GM23248 (cell line): ENCODE measurements at places on chromosomes 7 and 10. TPM values are rescaled to one million over a fixed set of nuclear protein-coding genes. Genes with fewer than 3 reads are reported as not detected.

DNA sequence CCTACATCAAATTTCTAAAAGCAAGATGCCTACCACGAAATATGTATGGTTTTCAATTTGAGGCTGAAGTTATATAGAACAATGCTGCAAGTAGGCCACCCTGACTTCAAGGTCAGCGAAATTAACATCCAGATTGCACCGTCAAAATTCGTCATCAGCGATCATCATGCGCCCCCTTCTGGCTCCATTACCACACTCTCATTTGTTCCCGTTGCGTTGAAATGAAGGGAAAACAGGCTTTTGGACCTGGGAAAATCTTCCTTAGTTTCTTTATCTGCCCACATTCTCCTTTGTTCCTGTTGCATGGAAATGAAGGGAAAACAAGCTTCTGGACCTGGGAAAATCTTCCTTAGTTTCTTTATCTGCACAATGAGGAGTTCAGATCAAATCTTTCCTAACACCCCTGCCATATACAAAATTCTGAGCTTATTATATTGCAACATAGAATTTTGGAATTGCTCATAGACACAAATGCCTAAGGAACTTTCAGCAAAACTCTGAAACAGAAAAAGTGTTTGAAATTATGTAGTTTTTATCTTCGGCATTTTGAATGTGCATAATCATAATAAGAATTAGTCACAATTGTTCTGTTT, 98.2 kb upstream of the PRKCQ start:
- H3K4me3 ChIP-seq: no peak overlapping the region
- no peaks in the 10 kb centered on the region for H3K36me3 ChIP-seq
- no peak overlapping the region for H3K27ac ChIP-seq
- H3K27me3 ChIP-seq: peaks cover 24% of the 10 kb centered on the region; the same call in 1 of the 2 replicates
- no peaks in the 10 kb centered on the region for H3K4me1 ChIP-seq
- peak; percentile 59 for DNase-seq

The ANK3 gene
- 0.14 and 0.75 TPM in 2 replicates for polyA plus RNA-seq

DNA sequence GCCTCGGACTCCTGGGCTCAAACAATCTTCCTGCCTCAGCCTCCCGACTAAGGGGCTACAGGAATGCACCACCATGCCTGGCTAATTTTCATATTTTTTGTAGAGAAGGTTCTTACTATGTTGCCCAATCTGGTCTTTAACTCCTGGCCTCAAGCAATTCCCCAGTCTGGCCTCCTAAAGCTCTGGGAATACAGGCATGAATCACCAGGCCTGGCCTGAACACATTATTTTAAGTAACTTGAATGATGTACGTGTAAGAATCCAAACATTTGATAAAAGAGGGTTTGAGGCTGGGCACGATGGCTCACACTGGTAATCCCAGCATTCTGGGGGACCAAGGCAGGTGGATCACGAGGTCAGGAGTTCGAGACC, 13.0 kb upstream of the BAMBI start:
- H3K36me3 ChIP-seq: no peaks in the 10 kb centered on the region
- H3K27me3 ChIP-seq: peaks cover 28% of the 10 kb centered on the region
- H3K4me3 ChIP-seq: no peak overlapping the region
- peaks cover 23% of the 10 kb centered on the region for H3K4me1 ChIP-seq
- DNase-seq: peak; percentile 61

The LIPN gene
- not detected in 2 replicates for polyA plus RNA-seq

DNA sequence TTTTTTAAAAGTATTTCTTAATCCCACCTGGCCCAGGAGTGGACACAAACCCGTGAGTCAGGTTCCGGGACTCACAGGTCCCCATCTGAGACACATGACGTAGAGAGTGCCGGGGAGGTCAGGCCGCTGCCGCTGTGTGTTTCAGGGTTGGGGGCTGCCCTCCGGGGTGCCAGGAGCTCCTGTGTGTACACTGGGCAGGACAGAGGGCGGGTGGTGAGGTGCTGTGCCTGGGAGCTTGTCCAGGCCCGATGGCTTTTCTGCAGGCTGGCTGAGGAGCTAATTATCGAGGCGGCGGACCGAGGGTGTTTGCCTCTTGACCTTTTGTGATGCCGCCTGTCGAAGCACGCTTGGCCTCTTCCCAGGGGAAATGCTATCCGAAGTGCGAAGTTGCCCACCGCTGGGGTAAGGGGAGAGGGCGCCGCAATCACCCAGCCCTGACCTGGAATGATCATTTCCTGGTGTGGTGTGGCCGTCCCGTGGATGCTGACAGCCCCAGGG, 42.1 kb downstream of the FOXL3 start:
- no peak overlapping the region for H3K27ac ChIP-seq
- H3K27me3 ChIP-seq: peaks cover 11% of the 10 kb centered on the region
- no peak for DNase-seq
- H3K4me3 ChIP-seq: no peak overlapping the region

DNA sequence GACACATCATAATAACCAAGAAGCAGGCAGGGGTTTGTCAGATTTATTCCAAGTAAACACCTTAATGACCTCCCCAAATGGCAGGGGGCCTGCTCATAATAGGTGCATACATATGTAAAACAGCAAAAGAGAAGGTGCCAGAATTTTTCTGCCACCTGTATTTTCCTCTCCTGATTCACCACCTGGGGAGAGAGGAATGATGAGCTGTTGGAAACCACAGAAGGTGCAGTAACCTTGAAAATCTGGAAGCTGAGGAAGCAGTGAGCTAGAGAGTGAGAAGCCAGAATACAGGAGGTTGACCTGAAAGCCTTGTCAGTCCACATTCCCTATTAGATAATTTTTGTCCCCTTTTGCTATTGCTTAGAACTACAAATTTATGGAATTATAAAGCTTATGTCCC, 46.2 kb upstream of the PDE1C start:
- no peak for DNase-seq
- H3K4me3 ChIP-seq: no peak overlapping the region
- H3K27me3 ChIP-seq: no peaks in the 10 kb centered on the region
- H3K27ac ChIP-seq: 0 out of 2 replicates have a peak overlapping the region, but pooled peaks have one; percentile 38
- H3K4me1 ChIP-seq: peaks cover 30% of the 10 kb centered on the region

- no peaks in the 10 kb centered on the region for H3K36me3 ChIP-seq
- DNase-seq: no peak
- no peaks in the 10 kb centered on the region for H3K4me1 ChIP-seq
- no peak overlapping the region for H3K4me3 ChIP-seq
- H3K27ac ChIP-seq: no peak overlapping the region
- no peaks in the 10 kb centered on the region for H3K27me3 ChIP-seq
These were observed 9.7 kb upstream of the CALU start for GRCh38 chr7:128729494-128729893.

DNA sequence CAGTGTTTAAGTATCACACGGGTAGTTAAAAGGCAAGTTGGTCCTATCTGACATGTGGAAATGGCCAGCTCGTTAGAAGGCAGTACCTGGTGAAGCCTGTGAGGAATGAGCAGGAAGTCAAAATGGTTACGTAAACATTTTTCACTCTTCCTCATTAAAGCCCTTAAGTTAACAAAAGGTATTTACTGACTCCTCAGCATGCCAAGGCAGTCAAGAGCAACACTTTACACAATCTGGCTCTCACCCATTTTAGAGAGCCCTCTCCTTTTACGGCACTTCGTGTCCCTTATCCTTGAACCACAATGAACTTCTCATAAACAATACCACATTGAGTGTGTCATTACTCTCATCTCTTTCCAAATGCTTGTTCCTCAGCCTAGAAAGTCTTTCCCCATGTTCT, 11.0 kb upstream of the RSBN1L start:
- no peaks in the 10 kb centered on the region for H3K36me3 ChIP-seq
- H3K27ac ChIP-seq: no peak overlapping the region
- H3K4me1 ChIP-seq: peaks cover 22% of the 10 kb centered on the region
- H3K27me3 ChIP-seq: no peaks in the 10 kb centered on the region
